CD4-positive, alpha-beta T cell treated with Interleukin-17A for 4 hours (primary cell): ENCODE measurements at places on chromosomes 13 and 19.

- DNase-seq = no peak
Observed at GRCh38 chr19:42111811-42112210, 20.4 kb downstream of the POU2F2 start.

- no peak for DNase-seq
Observed at GRCh38 chr13:66367356-66367755, 862.8 kb downstream of the PCDH9 start.

- peak; percentile 42 for DNase-seq
Observed at GRCh38 chr19:10544242-10544752, 593 bp downstream of the ATG4D start.

DNA sequence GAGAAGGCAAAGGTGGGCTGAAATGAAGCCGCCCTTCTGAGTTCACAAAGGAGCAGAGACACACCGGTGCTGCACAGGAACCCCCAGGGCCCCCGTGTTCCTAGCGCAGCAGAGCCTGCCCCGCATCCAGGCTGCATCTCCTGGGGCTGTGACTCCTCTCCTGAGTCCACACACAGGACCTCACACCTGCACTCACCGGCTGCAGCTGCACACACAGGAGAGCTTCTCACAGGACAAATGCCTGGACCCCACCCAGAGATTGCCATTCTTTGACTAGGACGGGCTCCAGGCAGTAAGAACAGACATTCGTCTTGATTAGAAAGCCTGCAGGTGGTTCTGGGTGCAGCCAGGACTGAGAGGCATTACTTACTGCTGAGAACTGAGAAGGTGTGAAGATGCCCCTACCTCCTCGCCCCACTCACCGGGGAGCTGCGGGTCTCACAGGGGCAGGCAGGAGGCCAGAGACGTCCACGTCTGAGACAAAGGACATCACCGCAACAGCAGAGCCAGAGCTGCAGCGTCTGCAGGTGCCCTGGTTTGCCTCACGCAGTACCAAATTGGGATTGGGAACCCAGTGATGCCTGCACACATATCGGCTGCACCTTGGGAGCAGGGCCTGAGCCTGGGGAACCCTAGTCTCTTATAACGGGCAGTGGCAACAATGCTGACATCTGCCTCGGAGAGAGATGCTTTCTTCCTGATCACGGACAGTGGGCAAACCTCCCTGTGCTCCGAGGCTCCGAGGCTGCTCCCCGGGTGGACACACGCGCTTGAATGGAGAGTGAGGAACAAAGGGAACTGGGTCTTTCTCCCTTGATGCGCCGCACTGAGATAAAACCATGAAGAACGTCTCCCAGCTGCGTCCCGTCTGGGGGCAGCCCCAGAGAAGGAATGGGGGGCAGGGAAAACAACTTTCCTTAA is 50.4 kb downstream of the RASA3 start:
- DNase-seq = no peak

DNA sequence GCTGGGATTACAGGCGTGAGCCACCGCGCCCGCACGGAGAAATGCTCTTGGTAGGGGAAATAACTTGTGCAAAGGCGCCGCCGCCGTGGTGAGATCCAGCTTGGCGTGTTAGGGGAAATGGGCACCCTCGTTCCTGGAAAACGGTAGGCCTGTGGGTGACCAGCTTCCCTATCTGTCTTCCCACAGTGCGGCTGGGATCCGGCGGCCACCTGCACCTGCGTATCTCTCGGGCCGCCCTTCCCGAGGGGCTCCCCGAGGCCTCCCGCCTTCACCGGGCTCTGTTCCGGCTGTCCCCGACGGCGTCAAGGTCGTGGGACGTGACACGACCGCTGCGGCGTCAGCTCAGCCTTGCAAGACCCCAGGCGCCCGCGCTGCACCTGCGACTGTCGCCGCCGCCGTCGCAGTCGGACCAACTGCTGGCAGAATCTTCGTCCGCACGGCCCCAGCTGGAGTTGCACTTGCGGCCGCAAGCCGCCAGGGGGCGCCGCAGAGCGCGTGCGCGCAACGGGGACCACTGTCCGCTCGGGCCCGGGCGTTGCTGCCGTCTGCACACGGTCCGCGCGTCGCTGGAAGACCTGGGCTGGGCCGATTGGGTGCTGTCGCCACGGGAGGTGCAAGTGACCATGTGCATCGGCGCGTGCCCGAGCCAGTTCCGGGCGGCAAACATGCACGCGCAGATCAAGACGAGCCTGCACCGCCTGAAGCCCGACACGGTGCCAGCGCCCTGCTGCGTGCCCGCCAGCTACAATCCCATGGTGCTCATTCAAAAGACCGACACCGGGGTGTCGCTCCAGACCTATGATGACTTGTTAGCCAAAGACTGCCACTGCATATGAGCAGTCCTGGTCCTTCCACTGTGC is 2.4 kb downstream of the GDF15 start:
- peak; percentile 84 for DNase-seq
